Urinary bladder (tissue), 4 donors: ENCODE measurements at places on chromosomes 7 and 10. TPM values are rescaled to one million over a fixed set of nuclear protein-coding genes. Genes with fewer than 3 reads are reported as not detected.

GRCh38 chr10:106557951-106558733 is 606.4 kb downstream of the SORCS1 start:
- DNase-seq, result no peak

DNA sequence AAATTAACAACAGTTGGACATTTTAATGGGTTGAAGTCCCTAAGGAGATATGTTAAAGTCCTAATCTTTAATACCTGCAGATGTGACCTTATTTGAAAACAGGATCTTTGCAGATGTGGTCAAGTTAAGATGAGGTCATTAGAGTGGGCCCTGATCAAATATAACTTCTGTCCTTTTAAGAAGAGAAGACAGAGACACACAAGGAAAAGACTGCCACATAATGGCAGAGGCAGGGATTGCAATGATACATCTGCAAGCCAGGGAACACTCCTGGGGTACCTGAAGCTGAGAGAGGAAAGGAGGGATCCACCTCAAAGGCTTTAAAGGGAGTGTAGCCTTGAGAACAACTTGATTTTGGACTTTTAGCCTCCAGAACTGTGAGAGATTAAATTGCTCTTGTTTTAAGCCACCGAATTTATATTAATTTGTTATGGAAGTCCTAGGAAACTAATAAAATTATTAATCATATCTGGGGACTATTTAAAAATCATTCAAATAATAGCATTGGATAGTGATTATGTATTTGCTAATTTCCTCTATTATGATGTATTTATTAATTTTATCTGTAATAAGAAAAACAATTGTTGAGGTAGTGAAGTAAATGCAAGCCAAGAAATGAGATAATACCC is 700.0 kb upstream of the PCDH15 start:
- no peak for DNase-seq

DNA sequence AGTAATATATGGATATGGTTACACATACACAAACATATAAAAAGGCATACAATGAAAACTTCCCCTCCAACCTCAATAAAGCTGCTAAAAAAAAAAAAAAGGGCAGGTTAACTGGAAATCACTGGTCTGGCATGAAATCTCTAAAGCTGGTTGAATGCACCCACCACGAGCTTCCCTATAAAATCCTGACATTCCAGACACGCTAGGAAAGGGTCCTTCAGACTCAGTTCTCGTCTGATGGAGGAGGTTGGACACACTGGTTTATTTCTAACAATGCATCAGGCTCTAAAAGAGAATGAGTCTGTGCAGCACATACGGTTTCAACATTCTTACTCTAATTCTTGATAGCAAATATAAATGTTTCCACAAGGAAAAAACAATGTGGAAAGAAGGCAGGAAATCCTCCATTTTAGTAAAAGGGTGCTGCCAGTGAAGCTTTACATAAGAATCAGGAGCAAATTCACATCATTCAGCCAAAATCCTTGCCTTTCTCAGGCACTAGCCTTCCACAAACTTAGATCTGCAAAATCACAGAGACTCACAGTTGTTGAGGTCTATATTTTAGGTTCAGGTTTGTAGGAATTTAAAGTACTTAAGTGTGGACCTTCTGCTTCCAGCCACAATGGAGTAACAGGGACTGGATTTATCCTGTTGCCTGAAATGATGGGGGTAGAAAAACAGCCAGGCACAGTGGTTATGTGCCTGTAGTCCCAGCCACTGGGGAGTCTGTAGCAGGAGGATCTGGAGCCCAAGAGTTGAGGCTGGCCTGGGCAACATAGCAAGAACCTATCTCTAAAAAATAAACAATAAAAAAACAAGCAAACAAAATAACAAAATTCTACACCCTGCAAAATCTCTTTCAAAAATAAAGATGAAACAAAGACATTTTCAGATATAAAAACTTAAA is 73.5 kb downstream of the CYTH3 start:
- DNase-seq, result no peak

GRCh38 chr10:91799612-91799975 is 1.4 kb downstream of the TNKS2 start:
- no peak for DNase-seq

DNA sequence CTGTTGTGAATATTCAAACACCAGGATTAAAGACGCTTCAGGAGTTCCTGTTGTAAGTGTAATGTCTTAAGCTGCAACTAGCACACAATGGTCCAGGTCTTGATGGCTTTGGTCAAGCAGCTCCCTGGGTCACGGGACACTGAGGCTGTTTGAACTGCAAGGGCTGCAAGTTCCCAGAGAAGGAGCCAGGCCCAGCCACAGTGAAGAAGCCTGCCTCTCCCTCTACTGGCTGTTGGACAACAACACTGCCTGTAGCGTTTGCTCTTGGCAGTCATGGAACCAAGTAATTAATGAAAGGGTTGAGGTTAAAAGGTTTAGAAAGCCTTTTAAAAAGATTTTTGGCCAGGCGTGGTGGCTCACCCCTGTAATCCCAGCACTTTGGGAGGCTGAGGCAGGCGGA is 31.9 kb upstream of the GUSB start:
- DNase-seq, result no peak

- no peak for DNase-seq
Measured at GRCh38 chr7:158345731-158346130, 241.9 kb downstream of the PTPRN2 start.

Gene ABCB4
- 1.2 TPM for total RNA-seq

Gene AZGP1
- total RNA-seq, result 1.9 TPM

Gene NUTM2E
- not detected for total RNA-seq

Gene MOGAT3
- not detected for total RNA-seq

Gene MMP21
- total RNA-seq, result 0.69 TPM

Gene CFAP69
- total RNA-seq, result 19.1 TPM

Gene COL17A1
- 9.8 TPM for total RNA-seq
